ENCODE measurements at places on chromosomes 1 and 21.

GRCh38 chr1:43315963-43316737 lies 15.4 kb downstream of the TIE1 start:
- no peaks in the 10 kb centered on the region for H3K36me3 ChIP-seq
- H3K27ac ChIP-seq, result no peak overlapping the region
- no peaks in the 10 kb centered on the region for H3K4me1 ChIP-seq
- no peak for DNase-seq

- no peaks in the 10 kb centered on the region for H3K27me3 ChIP-seq
- no peak for DNase-seq
- H3K27ac ChIP-seq, result no peak overlapping the region
- H3K4me3 ChIP-seq, result no peak overlapping the region
- H3K4me1 ChIP-seq, result no peaks in the 10 kb centered on the region
These were observed 451.0 kb upstream of the RGS18 start for GRCh38 chr1:191707288-191707687.

DNA sequence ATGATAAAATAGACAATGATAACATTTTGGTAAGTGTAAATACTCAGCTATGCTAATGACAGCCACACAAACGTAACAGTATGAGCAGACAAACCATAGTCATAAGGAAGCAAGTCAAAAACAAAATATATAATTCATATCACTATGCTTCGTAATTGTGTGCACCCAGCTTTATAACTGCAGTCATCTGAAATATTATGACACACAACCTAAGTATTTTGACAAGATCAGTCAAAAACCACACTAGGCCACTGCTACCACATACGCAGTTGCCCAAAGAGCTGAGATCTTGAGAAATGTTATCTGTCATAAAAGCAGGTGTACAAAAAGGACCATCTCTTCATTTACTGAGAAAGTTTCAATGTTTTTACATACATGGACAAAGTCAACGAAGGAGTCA lies 26.0 kb downstream of the RNASEL start:
- H3K4me3 ChIP-seq, result no peak overlapping the region
- DNase-seq, result no peak
- H3K4me1 ChIP-seq, result no peaks in the 10 kb centered on the region
- no peaks in the 10 kb centered on the region for H3K36me3 ChIP-seq
- no peak overlapping the region for H3K27ac ChIP-seq

GRCh38 chr1:167489571-167490340 lies 28.6 kb downstream of the CD247 start:
- H3K27ac ChIP-seq, result no peak overlapping the region
- no peaks in the 10 kb centered on the region for H3K27me3 ChIP-seq
- no peak overlapping the region for H3K4me3 ChIP-seq
- no peaks in the 10 kb centered on the region for H3K4me1 ChIP-seq

- no peak overlapping the region for H3K4me3 ChIP-seq
- no peak overlapping the region for H3K27ac ChIP-seq
- no peaks in the 10 kb centered on the region for H3K36me3 ChIP-seq
- DNase-seq, result no peak
- no peaks in the 10 kb centered on the region for H3K27me3 ChIP-seq
- H3K4me1 ChIP-seq, result no peaks in the 10 kb centered on the region
These were observed 287.1 kb upstream of the AJAP1 start for GRCh38 chr1:4367230-4367777.

DNA sequence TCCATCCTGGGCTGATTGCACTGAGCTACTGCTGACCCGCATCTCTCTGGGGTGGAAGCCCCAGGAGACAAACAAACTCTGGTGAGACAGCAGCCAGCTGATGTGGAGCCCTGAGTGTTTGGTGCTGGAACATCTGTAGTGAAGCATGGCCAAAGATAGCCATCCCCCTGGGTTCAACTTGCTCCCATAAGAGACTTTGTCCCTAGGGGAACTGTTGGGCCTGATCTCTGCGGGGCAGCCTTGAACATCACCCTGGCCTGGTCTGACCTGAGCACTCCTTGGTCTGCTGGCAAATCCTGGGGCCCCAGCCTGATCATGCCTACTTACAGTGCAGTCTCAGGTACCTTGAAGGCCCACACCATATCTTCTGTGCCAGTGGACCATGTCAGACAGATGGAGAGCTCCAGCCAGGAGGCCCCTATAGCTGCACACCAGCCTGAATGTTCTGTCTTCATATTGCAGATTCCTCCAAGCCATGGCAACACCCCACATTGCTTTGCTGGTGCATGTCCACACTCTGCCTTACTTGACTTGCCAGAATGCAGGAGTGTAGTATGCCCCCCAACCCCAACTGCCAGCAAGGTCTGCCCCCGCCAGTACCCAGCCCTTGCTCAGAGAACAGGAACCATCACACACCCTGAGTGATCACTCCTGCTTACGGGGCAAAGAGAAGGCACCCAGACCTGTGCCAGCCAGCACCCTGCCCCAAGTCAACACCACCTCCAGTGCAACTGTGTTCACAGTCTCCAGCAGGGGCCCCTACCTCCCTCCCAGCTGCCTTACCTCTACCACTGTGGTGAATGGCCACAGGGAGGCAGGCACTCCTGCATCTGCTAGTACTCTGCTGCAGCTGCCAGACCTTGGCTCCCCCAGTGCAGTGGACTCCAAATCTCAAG lies 690.5 kb upstream of the NR5A2 start:
- no peak overlapping the region for H3K4me3 ChIP-seq
- DNase-seq, result no peak
- no peak overlapping the region for H3K27ac ChIP-seq
- H3K27me3 ChIP-seq, result no peaks in the 10 kb centered on the region
- no peaks in the 10 kb centered on the region for H3K36me3 ChIP-seq
- no peaks in the 10 kb centered on the region for H3K4me1 ChIP-seq

DNA sequence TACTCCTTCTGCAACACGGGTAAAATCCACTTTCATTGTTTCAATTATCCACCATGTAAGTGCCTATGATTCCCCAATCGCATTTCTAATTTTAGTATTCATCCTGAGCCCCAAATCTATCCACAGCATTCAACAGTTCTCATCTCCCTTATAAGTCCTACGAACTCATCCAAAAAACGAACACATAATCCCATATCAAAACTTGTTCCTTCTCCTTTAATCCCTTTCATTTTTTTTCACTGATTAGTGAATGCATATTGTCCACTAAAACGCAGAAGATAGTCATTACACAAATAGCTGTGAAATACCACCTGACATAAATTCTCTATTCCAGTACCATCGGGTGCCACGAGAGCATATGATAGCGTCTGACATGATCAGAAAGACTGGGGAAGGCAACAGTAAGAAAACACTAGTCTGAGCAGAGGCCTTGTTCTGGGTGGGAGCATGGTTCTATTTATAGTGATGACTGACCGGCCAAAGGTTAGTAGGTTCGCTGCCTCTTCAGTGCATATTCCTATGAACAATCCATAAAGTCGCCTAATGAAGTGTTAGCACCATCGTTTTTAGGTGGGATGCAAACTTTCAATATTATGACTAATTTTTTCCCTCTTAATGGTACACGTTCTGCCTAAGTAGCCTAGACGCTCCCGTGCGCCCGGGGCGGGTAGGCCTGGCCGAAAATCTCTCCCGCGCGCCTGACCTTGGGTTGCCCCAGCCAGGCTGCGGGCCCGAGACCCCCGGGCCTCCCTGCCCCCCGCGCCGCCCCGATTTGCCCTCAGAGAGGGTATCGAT lies 648 bp downstream of the ATP5PF start:
- peak overlapping the region; percentile 96 for H3K27ac ChIP-seq
- H3K27me3 ChIP-seq, result no peaks in the 10 kb centered on the region
- peaks cover 40% of the 10 kb centered on the region for H3K4me1 ChIP-seq
- no peak for DNase-seq

Data from body of pancreas (tissue), 4 donors.